ENCODE measurements at places on chromosomes 1 and 21. TPM values are rescaled to one million over a fixed set of nuclear protein-coding genes. Genes with fewer than 3 reads are reported as not detected.

- no peak overlapping the region for H3K4me3 ChIP-seq
- DNase-seq = no peak
- no peaks in the 10 kb centered on the region for H3K36me3 ChIP-seq
- no peak overlapping the region for H3K27ac ChIP-seq
These were observed 313.1 kb downstream of the SIPA1L2 start for GRCh38 chr1:232316864-232317263.

The ILDR2 gene
- not detected for total RNA-seq

DNA sequence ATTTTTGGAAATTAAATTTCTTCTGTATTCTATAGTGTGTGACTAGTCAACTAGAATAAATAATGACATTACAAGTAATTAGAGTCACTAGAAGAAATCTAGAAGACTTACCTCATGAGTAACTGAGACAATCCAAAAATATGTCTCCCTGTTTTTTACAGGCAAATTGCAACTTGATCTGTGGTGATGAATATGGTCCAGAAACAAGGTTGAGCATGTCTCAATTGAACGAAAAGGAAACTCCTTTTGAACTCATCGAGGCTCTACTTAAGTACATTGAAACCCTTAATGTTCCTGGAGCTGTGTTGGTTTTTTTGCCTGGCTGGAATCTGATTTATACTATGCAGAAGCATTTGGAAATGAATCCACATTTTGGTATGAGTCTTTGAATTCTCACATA is 36.7 kb downstream of the DHX9 start:
- DNase-seq = no peak
- H3K27ac ChIP-seq = no peak overlapping the region

- peaks cover 14% of the 10 kb centered on the region for H3K4me1 ChIP-seq
- no peak for DNase-seq
- no peaks in the 10 kb centered on the region for H3K27me3 ChIP-seq
- H3K27ac ChIP-seq = no peak overlapping the region
These were observed 121.5 kb downstream of the PLD5 start for GRCh38 chr1:242402956-242403355.

- no peaks in the 10 kb centered on the region for H3K36me3 ChIP-seq
- H3K4me3 ChIP-seq = no peak overlapping the region
- DNase-seq = no peak
- no peak overlapping the region for H3K27ac ChIP-seq
- no peaks in the 10 kb centered on the region for H3K27me3 ChIP-seq
- no peaks in the 10 kb centered on the region for H3K4me1 ChIP-seq
These were observed 8.9 kb downstream of the SETSIP start for GRCh38 chr1:92066321-92066720.

DNA sequence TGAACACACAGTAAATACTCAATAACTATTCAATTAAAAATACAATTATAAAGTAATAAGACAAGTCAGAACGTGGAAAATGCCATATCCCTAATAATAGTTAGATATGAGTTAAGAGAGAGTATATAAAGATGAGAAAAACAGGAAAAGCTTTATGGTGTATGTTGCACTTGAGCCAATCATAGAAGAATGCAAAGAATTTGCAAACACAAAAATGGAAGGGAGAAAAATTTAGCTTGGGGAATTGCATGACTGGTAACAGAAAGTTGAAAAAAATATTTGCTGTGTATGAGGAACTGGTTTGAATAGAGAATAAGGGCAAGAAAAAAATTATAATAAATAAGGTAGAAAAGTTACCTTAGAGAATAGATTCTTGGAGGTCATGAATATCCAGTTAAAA is 739.6 kb upstream of the CXADR start:
- H3K27ac ChIP-seq = no peak overlapping the region
- no peak overlapping the region for H3K4me3 ChIP-seq
- no peaks in the 10 kb centered on the region for H3K27me3 ChIP-seq
- H3K36me3 ChIP-seq = no peaks in the 10 kb centered on the region
- no peak for DNase-seq
- no peaks in the 10 kb centered on the region for H3K4me1 ChIP-seq

DNA sequence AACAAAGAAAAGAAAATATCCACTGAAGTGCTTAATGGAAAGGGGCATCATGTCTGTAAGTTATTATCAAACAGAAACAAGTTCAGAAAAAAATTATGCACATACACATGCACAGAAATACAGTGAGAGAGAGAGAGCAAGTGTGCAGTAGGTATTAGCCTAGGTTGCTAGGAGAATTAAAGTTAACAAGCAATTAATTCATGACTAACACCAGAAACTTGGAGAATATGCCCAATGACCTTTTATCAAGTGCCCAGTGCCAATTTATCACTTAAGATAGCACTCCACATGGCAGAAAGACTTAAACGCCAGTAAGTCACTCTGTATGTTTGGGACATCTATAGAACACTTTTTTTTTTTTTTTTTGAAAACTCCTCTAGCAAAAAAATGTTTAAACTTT is 56.2 kb upstream of the SLC16A1 start:
- H3K4me3 ChIP-seq = no peak overlapping the region
- H3K27me3 ChIP-seq = no peaks in the 10 kb centered on the region
- H3K27ac ChIP-seq = no peak overlapping the region
- no peak for DNase-seq

The SPRR5 gene
- total RNA-seq = not detected

The PTPN14 gene
- 33.3 TPM for total RNA-seq

DNA sequence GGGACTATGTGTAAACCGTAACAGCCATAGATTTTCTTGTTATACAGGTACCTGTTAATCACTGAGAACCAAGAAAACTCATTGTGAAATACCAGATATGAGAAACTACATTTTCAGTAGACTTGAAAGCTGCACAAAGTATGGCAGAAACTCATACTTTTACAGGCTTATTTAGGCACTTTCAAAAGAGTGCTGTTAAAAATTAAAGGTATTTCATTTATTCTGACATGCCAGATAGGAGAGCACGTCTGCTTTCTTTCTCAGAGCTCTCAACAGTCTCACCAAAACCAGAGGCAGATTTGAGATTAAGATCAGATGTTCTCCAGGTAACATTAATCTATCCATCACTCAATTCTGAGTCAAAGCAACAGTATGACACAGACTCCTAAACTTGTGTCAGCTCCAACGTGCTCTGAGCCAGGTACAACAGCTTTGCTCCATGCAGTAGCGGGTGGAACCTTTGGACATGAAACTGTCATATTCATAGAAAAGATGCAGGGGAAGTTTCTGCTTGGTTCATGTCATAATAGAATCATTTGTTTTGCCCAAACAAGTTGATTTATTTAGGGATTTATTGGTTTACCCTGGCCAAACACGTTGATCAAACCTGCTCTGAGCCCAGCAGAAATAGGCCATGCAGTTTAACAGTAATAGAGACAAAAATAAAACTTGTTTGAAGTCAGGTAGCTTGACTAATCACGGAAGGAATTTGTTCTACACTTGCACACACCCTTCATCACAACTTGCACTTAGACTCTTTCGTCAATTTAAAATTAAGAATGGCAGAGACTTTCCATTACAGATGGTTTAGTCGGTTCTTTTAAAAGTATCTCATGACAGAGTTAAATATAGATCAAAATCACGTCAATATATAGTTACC is 20.8 kb upstream of the TSNAX start:
- H3K27me3 ChIP-seq = no peaks in the 10 kb centered on the region
- H3K27ac ChIP-seq = no peak overlapping the region
- no peak for DNase-seq
- H3K4me1 ChIP-seq = no peaks in the 10 kb centered on the region

DNA sequence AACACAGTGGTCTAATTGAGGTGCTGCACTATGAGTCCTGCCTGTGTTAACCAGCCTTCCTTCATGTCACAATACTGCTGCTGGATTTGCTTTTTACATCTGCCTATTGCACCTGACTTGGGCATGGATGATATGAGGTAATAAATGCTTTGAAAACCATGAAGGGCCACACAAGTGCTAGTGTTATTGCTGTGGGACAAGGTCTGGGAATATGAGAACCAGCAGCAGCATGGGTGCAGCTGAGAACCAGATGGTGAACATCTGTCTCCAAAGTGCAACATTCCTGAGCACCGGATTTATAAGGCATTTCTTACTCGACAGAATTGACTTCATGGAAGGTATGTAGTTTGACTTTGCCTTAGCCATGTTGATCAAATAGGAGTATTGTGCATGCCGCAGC is 16.6 kb downstream of the TRIM45 start:
- no peaks in the 10 kb centered on the region for H3K27me3 ChIP-seq
- H3K4me1 ChIP-seq = no peaks in the 10 kb centered on the region
- no peak overlapping the region for H3K27ac ChIP-seq
- H3K36me3 ChIP-seq = no peaks in the 10 kb centered on the region
- H3K4me3 ChIP-seq = no peak overlapping the region

GRCh38 chr1:115557715-115558114 is 84.1 kb upstream of the VANGL1 start:
- no peak for DNase-seq
- H3K4me3 ChIP-seq = no peak overlapping the region
- no peaks in the 10 kb centered on the region for H3K4me1 ChIP-seq
- no peaks in the 10 kb centered on the region for H3K27me3 ChIP-seq

- DNase-seq = no peak
- H3K4me3 ChIP-seq = no peak overlapping the region
- H3K36me3 ChIP-seq = no peaks in the 10 kb centered on the region
- no peaks in the 10 kb centered on the region for H3K27me3 ChIP-seq
- H3K4me1 ChIP-seq = no peaks in the 10 kb centered on the region
These were observed 93.1 kb downstream of the MIS18A start for GRCh38 chr21:32185726-32186125.

The ZNF670 gene
- 5.2 TPM for total RNA-seq

- DNase-seq = no peak
- no peak overlapping the region for H3K4me3 ChIP-seq
- H3K27ac ChIP-seq = no peak overlapping the region
- peaks cover 68% of the 10 kb centered on the region for H3K36me3 ChIP-seq
- no peaks in the 10 kb centered on the region for H3K4me1 ChIP-seq
These were observed 42.5 kb downstream of the MRAP start for GRCh38 chr21:32340863-32341848.

The OR2AJ1 gene
- not detected for total RNA-seq

The GPR61 gene
- not detected for total RNA-seq

The MRTO4 gene
- 8.8 TPM for total RNA-seq
